Stimulated activated CD8-positive, alpha-beta memory T cell treated with anti-CD3 and anti-CD28 coated beads, Interleukin-4, amount 100 ng/mL, for 4 hours (primary cell): ENCODE measurements at places on chromosomes 4 and X.

DNA sequence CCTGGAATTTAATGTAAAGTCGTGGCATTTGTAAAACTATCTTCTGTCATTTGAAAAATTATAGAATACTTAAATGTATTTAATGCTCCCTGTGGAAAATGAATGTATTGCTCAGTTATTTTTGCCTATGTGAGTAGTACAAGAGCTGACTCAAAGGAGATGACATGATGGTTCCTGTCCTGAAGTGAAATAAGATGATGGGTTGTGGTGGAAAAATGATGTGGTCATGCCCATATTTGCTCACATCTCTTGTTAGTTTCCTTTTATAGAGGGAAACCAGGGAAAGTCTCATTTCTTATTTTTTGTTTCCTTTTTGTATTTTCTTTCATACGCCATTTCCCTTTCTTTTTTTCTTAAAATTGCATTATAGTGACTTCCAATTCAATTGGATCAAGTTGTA, 23.7 kb downstream of the PLS3 start:
- DNase-seq, result no peak

GRCh38 chrX:131752493-131753198, 208.8 kb downstream of the OR13H1 start:
- no peak for DNase-seq

DNA sequence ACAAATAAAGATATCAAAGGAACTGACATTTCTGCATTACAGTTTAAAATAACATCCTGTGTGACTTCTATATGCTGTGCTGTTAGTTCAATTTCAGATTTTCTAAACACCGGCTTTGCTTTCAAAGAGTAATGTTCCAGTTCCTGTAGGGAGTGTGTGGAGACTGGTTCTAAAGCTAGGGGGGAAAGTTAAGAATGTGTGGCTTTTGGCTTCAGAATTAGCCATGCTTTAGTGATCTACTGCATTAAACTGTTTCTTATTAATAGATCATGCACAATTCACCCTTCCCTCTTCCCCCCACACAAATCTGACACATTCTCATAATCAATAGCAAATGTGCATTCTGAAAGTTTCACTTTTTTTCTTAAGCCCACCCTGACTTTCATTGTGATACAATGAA, 32.0 kb upstream of the DKK2 start:
- no peak for DNase-seq

DNA sequence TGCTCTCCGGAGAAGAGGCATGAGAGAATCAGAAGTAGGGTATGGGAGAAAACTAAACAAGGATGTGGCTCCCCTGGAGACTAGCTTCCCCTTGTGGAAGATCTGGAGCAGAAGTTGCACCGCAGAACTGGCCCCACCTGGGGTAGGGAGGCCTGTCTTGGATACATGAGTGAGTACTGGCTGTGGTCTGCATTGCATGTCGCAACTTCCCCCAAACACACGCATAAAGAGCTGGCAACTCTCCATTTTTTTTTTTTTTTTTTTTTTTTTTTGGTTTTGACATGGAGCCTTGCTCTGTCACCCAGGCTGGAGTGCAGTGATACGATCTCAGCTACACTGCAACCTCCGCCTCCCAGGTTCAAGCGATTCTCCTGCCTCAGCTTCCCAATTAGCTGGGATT, 119.9 kb downstream of the EGF start:
- no peak for DNase-seq

GRCh38 chrX:63764946-63765345, 20.1 kb downstream of the ARHGEF9 start:
- no peak for DNase-seq

DNA sequence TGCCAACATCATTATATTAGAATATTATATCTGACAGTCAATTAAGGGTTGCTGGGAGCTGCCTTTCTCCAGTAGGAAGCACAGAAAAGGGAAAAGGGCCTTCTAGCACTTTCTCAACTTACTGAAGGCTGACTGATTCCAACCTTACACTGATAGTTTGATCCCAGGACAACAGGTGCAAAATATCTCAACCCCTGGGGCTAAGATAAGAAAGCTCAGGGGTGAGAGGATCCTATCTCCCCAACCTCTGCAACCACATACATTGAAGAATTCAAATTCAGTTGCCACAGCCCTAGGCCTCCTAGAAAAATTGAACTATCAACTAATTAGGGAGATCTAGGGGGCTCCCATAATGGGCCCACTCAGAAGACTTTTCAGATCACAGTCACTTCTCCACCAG, 179.1 kb upstream of the GPRIN3 start:
- no peak for DNase-seq

DNA sequence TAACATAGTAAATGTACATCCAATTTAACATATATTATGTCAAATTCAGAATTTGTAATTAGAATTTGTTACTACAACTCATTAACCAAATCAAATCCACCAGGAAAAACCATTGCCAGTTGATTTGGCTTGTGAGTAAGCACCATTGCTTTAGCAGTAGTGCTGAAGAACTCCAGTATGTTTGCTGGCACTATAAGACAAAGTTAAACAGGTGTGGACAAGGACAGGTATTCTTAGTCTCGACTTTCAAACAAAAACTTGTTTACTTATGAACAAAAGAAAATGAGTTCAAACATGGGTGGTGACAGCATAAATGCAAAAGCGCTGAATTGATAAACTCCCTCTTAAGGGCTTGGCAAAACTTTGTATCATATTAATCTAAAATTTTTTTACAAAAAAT, 1.3 kb upstream of the ADH7 start:
- no peak for DNase-seq
